Activated T-helper 9 cell treated with anti-CD3 and anti-CD28 coated beads, Interleukin-2, amount 50 U/mL, for 16 hours (primary cell): ENCODE measurements at places on chromosomes 6 and 20.

GRCh38 chr6:34834789-34835518 lies 43.1 kb downstream of the BLTP3A start:
- no peak for DNase-seq

DNA sequence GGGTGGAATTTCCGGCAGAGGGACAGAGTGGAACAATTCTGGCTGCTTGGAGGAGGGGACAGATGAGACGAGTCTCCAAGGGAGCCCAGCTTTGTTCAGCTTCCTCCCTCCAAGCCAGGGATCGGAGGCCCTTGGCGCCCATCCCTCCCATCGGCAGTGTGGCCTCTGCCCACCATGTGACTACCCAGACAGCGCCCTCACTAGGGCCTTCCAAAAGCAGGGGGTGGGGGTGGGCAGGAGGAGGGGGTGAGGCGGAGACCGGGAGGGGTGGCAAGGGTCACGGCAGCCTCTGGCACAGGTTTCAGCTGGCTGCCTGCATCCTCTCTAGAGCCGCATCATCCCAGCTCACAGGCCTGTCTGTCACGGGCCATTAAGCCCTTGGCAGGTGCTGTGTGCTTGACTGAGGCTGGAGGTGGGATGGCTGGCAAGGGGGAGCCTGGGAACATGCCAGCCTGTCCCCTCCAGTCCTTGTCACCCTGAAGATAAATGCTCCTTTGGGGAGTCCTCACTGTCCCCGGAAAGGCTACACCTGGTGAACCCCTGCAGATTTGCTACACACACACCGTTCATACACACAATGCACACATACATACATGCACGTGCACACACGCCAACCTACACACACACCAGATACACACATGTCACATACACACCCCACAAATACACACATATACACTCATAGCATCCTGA lies 6.2 kb upstream of the FGD2 start:
- DNase-seq: no peak

GRCh38 chr20:40218316-40218969 lies 470.6 kb downstream of the MAFB start:
- no peak for DNase-seq

DNA sequence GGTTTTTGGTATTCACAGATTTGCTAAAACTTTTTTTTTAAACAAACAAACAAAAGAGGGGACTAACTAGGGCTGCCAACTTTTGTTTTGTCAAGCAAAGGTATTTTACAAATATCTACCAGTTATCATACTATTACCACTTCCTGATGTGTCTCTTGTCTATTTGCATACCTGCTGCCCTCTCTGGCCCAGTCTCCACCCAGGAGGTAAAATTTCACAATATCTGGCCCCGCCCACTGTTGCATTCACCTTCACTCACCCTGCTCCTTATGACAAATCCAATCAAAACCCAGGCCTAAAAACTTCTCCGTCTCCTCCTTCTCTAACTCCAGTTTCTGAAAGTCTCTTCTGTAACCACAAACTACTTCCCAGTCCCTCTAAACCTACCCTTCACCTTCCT lies 82.2 kb downstream of the TRERF1 start:
- DNase-seq: no peak

DNA sequence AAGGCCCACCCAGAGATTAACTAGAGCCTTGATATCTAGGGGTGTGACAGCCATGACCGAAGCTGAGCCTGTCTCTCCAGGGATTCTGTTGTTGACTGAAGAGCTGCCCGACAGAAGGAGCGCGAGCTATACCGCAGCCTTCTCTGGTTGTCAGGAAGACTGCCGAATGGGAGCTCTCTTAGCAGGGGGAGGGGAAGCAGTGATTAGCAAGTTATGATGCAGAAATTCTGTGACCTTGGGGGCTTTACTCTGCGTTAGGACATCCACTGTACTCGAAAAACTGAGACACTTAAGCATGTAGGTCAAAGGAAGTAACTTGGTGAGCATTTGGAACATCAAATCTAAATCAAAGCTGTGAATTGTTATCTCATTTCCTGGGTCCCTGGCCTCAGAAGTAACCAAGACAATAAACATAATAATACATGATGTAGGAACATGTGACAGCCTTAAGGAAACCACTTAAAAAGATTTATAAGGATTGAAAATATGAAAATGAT lies 84.7 kb downstream of the MAP3K4 start:
- no peak for DNase-seq

DNA sequence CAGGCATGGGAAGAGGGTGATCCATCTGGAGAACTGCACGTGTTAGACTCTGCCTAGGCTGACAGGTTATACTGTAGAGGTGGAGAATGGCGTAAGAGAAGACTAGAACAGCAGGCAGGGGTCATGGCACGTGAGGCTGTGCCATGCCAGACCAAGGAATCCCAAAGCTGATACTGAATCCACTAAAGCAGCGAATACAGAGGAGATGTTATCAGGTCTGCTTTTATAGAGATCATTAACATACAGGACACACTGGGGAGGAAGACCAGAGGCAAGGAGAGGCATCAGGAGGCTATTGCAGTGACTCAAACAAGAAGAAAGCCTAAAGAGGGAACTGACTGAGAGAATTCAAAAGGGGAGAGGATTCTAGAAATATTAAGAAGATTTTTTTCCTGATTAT lies 12.9 kb downstream of the PHACTR1 start:
- DNase-seq: no peak

DNA sequence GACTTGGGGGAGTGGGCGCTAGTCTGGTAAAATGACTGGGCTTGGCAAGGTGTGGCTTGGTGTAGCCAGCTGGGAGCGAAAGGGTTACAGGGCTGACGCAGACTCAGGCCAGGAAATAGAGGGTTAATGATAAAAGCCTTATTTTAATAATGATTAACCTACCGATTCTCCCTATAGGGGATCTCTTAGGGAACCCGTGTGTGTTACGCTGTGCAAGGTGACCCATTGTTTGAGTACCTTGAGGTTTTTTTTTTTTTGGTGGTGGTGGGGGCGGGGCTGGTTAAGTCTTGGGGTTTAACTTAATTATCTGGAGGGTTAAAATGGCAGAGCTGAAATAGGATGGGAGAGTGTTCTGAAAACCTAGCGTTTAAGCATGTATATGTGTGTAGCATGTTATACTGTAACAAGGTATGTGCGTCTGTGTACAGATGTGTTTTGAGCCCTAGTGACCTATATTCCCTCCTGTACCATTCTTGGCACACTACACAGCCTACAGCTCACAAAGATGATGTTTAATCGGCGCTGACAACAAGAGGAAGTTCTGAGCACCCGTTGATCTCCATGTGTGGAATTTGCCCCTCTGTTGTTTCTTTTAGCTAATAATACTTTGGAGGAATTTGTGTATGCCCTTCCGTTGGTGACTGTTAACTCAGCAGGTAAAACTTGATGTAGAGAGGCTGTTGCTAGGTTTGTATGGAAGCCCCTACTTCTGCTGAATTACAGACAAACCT lies 1.3 kb downstream of the CARMIL1 start:
- no peak for DNase-seq

DNA sequence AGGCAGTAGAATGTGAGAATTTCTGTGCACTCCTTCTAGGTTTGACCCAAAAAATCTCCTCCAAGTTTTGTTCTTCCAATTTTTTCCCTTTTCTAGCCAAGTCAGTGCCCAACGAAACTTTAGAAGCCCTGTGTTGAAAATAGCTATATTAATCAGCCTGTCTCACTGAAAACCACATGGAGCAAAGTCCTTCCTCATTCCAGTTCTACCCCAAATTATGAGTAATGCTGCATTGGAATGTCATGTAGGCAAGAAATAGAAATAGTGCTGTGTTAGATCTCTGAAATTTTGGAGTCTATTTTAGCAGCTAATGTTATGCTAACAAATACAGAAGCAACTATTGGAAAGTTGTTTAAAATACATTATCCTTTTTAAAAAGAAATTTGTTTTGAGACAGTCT lies 725.5 kb downstream of the TBC1D32 start:
- no peak for DNase-seq

- DNase-seq: no peak
These were observed 124.4 kb upstream of the EDN1 start for GRCh38 chr6:12165722-12166280.

DNA sequence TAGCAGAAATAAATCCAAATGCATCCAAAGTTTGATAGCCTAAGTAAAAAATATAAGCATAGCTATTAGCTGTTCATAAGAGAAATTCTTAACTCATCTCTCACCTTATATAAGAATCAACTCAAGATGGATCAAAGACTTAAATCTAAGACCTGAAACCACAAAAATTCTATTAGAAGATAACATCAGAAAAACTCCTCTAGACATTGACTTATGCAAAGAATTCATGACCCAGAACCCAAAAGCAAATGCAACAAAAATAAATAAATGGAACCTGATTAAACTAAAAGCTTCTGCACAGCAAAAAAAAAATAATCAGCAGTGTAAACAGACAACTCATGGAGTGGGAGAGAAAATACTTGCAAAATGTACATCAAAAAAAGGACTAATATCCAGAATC lies 184.3 kb downstream of the TFAP2A start:
- DNase-seq: no peak

DNA sequence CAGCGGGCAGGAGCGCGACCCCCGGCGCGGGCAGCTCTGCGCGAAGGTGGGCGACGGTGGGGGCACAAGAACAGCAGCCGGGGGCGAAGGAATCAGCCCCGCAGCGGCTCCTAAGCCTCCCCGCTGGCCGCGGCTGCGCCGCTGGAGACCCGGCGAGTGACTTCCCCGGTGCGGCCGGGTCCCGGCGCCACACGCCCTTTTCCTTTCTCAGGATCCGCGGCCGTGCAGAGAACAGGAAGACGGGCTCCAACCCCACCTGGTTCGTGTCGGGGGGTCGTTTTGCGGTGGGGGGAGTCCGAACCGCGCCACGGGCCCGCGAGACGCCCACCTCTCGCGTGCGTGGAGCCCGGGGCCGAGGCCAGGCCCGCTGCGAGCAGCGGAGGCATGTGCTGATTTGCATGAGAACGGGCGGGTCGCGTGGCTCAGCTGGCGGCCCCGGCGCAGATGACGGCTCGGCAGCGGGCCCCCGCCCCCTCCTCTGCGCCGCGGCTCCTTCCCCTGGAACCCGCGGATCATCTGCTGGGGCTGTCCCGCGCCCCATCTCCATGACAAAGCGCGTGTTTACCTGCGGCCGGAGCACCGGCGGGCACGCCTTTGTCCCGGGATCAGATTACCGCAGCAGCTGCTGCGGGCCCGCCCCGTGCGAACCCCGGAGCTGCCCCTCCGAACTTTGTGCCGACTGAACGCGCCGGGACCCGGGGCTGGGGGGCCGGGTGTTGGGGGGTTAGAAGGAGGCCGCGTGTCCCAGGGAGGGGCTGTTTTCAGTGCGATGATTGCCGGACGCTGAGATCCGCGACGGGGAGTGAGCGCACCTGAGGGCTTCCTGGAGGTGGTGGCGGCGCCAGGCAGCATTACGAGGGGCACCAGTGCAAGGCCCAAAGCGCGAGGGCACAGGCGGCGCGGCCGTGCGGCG lies 4.9 kb upstream of the DLL1 start:
- no peak for DNase-seq

DNA sequence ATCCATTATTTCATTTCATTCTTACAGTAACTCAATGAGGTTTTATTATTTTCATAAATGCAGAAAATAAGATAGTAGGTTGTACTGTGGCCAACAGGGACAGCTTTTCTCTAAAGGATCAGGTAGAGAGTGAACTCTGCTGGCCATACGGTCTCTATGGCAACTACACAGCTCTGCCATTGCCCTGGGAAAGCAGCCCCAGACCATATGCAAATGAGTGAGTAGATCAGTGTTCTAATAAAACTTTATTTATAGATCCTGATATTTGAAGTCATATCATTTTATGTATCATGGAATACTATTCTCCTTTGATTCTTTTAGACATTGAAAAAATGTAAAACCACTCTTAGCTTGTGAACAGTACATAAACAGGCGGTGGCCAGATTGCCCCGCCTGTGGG lies 192.5 kb upstream of the RREB1 start:
- DNase-seq: no peak

GRCh38 chr6:6580225-6580856 lies 8.2 kb upstream of the LY86 start:
- DNase-seq: no peak

GRCh38 chr20:35121186-35121585 lies 25.9 kb downstream of the EDEM2 start:
- DNase-seq: no peak

GRCh38 chr20:54431156-54431944 lies 44.0 kb upstream of the DOK5 start:
- no peak for DNase-seq
